SJCRH30 (cell line): ENCODE measurements at places on chromosomes 6 and 20. TPM values are rescaled to one million over a fixed set of nuclear protein-coding genes. Genes with fewer than 3 reads are reported as not detected.

GRCh38 chr20:17538517-17539170 is 7.5 kb upstream of the BFSP1 start:
- no peak for DNase-seq

GRCh38 chr6:150937132-150937906 is 71.8 kb downstream of the MTHFD1L start:
- no peak for DNase-seq

DNA sequence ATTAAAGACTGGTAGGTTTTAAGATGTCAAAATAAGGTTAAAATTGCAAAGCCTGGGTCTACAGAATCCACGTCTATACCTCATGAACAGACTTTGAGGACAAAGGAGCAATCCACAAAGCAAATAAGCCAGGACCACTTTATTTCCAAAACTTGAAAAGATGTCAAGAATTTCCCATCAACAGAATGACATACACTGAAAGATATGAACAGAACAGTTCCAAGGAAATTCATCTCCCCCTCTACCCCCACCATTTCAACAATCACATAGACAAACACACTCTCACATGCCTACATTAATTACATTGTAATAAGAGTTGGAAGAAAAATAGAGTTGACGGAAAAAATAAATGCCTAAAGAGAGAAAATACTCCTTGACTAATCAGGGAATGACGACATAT is 45.2 kb upstream of the NHSL1 start:
- no peak for DNase-seq

DNA sequence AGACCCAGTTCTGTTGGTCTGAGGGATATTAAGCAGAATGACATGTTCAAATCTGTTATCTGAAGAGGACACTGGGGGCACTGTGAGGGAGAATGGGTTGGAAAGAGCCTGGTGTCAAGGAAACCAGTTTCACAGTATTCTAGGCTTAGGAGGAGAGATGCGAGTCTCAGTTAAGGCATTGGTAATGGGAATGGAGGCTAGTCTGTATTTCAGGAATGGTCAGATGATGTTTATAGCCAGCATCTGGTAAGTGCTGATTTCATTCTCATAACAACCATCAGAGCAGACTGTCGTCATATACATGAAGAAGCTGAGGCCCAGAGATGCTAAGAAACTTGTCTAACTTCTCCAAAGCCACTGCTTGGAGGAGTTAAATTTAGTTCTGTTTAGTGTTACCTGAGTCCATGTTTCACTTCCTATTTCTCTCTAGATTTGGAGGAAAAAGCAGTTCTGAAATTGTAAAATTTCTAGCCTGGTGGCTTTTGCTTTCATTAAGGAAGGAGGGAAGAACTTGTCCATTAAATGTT is 242.0 kb downstream of the ARID1B start:
- DNase-seq, result no peak

- DNase-seq, result no peak
These were observed 44.2 kb downstream of the KCNK5 start for GRCh38 chr6:39184906-39185580.

GRCh38 chr6:166692723-166693302 is 65.8 kb upstream of the RPS6KA2 start:
- DNase-seq, result no peak

- peak; percentile 85 for DNase-seq
These were observed 66.5 kb upstream of the PIM1 start for GRCh38 chr6:37103169-37104039.

The RHAG gene
- not detected in 2 replicates for total RNA-seq
